ENCODE measurements at places on chromosomes 3 and 15.

- no peak for DNase-seq
Measured at GRCh38 chr3:127204841-127205582, 12.1 kb downstream of the PRR23E start.

DNA sequence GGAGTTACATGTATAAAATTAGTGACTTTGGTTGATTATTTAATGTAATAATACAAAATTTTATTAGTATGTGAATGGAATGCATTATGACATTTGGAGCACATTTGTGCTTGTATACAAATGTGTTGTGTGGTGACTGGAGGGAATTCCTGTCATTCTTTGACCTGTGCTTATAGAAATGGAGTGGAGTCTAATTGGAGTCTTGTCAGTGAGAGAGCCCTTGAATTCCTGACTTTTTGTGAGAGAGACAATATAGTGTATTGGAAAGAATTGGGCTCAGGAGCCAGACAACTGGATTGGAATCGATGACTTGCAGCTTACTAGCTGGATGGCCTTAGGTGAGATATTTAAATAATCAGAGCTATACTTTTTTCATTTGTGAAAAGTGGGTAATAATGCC lies 9.4 kb downstream of the TCF12 start:
- no peak for DNase-seq

DNA sequence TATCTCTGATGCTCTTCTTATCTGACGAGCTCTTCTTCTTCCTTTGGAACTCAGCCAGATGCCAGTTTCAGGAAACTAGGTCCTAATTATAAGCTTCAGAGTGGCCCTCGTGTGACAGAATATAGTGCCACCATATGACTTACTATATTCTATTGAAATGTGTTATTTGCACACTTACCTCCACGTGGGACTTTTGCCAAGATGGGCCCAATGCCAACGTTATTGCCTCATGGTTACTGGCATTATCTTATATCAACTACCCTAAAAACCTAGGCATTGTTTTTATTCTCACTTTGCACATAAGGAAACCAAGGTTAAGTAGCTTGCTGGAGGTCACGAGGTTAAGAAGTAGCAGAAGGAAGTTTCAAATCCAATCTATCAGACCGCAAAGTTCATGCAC lies 71.3 kb upstream of the SLCO3A1 start:
- DNase-seq: no peak

- no peak for DNase-seq
Measured at GRCh38 chr15:32867313-32867626, 149.5 kb downstream of the GREM1 start.

- DNase-seq: no peak
Measured at GRCh38 chr3:46974421-46975171, 1.9 kb downstream of the CCDC12 start.

- no peak for DNase-seq
Measured at GRCh38 chr15:41466711-41467110, 27.0 kb upstream of the ITPKA start.

DNA sequence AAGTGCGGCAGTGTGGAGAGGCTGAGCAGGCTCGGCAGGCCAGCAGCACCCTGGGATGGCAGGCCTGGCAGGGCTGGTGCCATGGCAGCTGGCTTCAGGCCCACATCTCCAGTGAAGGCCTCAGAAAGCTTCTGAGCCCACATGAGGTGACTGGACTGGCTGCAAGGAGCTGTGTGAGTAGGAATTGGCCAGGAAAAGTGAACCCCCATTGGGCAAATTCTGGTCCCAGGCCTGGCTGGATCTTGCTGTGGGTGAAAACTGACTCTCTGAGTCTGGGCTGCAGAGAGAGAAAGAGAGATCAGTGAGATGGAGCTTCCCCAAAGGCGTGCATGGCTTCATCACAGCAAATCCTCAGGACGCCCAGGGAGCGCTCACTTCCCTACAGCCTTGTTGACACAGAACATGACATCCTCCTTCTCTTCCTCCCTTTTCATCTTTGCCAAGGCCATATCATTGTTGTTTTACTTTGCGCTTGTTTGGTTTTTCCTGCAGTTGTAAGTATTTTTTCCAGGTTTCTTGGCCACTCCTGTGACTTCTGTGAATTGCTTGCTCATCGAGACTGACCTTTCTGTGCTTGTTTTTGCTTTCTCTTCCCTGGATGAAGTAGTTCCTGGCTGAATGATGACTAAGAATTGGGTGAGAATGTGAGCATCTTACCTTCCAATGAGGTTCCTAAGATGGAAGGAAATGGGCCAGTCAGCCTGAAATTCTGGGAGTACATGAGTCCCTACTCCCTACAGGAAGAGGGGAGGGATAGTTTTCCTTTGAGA lies 299.1 kb downstream of the TLE3 start:
- no peak for DNase-seq

GRCh38 chr3:24850245-24850644 lies 355.6 kb upstream of the THRB start:
- DNase-seq: no peak

DNA sequence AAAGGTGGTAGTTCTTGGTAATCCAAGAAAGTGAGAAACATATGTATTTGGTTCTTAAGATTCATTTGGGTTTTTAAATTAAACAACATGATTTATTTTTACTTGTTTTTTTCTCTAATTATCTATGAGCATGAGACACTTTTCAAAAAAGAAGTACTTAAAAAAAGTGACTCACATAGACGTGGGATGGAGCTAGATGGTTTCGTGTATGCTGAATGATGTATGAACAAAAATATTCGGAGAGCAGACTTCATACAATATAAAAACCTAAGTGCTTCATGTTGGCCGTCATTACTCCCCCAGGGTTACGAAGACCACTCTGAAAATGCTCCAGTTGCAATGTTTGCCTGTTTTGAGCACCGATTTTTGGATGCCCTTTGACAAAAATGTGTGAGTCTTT lies 90.9 kb downstream of the RORA start:
- DNase-seq: no peak

DNA sequence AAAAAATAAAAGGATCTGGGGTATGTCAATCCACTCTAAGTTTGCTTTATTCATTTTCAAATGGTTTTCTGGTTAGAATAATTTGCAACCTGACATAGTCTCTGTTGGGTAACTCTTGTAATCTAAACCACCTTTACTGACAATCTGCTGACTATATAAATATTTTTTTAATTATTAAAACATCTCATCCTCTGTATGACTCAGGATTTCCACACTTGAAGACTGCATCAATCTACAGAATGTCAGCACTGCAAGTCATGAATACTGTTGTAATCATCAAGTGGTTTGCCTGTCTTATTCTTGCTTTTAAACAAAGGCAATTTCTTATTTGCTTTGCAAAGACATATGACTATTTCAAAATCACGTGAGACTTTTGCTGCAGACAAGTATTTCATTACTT lies 42.1 kb downstream of the VGLL3 start:
- no peak for DNase-seq

GRCh38 chr3:180288816-180289215 lies 252.1 kb upstream of the PEX5L start:
- no peak for DNase-seq

DNA sequence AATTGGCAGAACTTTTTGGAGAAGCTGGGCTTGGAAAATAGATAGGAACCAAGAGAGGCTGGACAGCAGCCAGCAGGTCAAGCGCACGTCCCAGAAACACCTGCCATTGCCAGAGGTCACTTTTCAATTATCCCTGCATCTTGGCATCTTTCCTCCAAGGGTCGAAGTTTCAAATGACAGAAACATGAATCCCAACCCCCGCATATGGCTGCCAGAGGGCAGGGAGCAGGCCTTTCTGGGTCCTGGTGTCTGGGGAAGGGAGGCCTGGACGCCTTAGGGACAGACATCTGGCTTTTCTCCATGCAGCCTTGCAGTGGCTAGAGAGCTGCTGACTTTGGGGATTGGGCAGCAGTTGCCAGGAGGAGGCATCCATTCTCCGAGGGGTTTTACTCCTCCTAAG lies 164.5 kb upstream of the TPM1 start:
- DNase-seq: no peak

GRCh38 chr15:58590926-58591325 lies 158.6 kb downstream of the ADAM10 start:
- no peak for DNase-seq

DNA sequence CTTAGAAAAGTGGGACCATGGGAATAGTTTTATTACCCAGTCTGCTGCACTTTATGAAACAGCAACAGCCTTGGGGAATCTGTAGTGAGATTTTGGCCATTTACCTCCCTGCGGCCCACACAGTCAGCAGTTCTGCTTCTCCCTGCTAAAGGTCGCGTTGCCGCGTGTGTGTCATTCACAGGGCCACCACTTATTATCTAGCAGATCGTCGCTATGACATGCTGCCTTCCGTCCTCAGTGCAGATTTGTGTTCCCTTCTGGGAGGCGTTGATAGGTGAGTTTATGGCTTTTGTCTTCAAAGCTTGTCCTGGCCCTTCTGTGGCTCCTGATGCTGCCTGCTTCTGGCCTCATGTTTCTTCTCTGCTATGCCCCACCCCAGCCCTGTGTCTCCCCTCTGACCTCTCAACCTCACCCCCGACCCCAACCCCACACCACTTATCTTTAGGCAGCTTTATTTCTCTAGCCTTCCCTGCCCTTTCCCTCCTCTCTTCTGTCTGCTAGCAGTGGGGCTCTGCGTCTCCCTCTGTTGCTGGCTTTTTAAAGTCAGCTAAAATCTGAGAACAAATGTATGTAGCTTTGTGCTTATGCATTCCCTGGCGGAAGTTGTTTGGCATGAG lies 30.1 kb downstream of the DIS3L start:
- DNase-seq: no peak

GRCh38 chr3:175620532-175620931 lies 761.4 kb downstream of the NAALADL2 start:
- DNase-seq: no peak

GRCh38 chr3:37402351-37402750 lies 228.0 kb upstream of the LRRFIP2 start:
- no peak for DNase-seq

- no peak for DNase-seq
Measured at GRCh38 chr3:120137548-120137947, 43.3 kb upstream of the GSK3B start.

DNA sequence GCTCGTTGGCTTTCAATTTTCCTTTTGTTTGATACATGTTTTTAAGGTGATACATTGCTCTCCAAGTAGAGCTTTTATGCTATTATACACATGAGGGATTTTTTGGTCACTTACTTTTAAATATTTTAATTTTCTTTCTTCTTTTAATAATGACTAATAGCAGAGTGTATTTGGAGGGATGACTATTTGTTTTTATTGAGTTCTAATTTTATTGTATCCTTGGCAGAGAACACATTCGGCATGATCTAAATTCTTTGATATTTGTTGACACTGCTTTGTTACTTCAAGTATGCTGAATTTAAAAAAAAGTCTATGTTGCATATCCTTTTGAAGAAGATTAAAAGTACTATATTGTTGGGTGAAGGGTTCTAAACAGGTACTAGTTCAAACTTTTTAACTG lies 149.9 kb upstream of the PDZRN3 start:
- no peak for DNase-seq

DNA sequence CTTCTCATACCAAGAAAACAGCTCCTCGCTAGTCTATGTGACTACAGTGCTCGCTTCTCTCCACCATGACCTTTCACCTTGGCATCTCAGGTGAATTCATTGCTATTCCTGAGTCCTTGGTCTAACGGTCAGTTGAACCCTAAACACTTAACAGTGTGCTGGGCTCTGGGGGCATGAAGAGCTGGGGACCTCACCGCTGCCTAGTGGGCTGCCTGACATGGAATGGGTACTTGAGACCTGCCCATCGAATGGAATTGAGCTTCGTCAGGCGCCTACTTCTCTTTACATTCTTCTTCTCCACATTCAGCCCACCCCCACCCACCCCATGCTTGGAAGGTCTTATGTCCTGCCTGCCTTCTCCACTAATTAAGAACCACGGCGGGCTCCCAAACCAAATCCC lies 22.1 kb downstream of the BOC start:
- DNase-seq: no peak

DNA sequence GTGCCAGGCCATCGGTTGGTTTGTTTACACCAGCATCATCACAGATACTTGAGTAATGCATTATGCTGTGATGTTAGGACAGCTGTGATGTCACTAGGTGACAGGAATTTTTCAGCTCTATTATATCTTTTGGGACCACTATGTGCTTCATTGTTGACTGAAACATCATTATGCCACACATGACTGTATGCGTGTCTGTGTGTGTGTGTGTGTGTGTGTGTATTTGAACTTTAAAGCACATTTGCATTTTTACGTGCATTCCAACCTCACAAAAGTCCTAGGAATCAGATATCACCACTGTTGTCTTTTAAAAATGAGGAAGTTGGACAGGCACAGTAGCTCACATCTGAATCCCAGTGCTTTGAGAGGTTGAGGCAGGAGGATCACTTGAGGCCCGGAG lies 223.0 kb downstream of the TBL1XR1 start:
- no peak for DNase-seq

DNA sequence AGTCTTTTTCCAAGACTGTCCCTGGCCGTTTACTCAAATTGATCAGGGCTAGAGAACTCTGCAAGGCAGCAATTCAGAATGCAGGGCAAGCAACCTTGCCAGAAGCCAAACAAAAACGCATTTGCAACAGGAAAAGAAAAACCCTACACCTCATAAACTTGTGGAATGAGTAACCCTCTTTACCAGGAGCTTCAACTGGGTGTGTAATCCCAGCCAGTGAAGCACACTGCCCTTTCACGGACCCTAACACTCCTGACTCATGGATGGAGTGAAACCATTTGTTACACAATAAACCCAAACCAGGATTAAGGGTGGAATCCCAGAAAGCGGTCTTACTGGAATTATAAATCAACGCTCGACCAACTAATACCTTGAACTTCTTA lies 14.8 kb upstream of the LDHAL6B start:
- no peak for DNase-seq

DNA sequence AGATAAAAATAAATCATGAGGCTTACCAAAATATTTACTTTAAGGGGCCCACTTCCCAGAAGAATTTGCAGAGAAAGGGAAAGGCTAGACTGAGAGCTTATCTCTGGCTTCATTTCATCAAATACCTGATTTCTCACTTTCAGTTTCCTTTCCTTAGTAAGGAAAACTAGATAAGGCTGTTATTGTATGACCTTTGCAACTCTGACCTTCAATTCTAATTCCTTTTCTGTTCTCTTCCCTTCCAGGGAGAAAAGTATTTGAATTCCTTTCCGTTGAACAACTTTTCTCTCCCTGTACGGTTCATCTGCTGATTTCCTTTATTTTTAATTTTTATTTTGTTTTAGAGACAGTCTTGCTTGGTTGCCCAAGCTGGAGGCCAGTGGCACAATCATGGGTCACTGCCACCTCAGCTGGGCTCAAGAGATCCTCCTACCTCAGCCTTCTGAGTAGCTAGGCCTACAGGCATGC lies 7.1 kb upstream of the PXK start:
- DNase-seq: no peak

- no peak for DNase-seq
Measured at GRCh38 chr3:61646851-61647525, 85.6 kb downstream of the PTPRG start.

GRCh38 chr15:79073336-79073735 lies 17.2 kb downstream of the RASGRF1 start:
- no peak for DNase-seq

- DNase-seq: no peak
Measured at GRCh38 chr3:131797776-131798175, 237.0 kb downstream of the CPNE4 start.

Measured in activated T-helper 1 cell treated with anti-CD3 and anti-CD28 coated beads, Interleukin-2, amount 50 U/mL, for 16 hours (primary cell).